ENCODE measurements at places on chromosomes 2 and 18. TPM values are rescaled to one million over a fixed set of nuclear protein-coding genes. Genes with fewer than 3 reads are reported as not detected.
A peak's percentile ranks its signal among the peaks of the same experiment; 100 is the strongest.

The GGCX gene
- total RNA-seq, result 58.2 TPM

DNA sequence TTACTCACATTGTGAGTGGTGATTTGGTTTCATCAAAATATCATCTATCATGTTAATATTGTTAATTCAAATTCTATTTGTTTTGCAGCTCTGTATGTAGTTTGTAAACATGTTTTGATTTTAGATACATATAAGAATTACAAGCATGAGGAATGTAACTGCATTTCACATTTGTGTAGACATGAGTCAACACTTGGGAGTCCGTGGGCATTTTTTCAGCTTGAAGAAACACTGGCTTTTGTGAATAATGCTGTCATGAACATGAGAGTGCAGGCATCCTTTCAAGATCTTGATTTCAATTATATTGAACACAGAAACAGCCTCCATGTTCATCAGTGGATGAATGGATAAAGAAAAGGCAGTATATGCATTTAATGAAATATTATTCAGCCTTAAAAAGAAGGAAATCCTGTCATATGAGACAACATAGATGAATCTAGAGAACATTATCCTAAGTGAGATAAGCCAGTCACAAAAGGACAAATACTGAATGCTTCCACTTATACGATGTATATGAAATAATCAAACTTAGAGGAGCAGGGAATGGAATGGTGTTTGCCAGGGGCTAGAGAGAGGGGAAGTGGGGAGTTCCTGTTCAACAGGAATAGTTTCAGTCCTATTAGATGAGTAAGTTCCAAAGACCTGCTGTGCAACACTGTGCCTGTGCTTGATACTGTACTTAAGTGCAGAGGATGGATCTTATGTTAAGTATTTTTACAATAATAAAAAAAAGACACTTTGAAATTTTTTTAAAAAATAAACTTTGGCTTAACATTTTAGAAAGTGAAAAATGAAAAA, 194.9 kb downstream of the LRATD1 start:
- H3K36me3 ChIP-seq, result no peaks in the 10 kb centered on the region
- H3K4me1 ChIP-seq, result no peaks in the 10 kb centered on the region
- no peak overlapping the region for H3K27ac ChIP-seq
- no peak for DNase-seq
- no peak overlapping the region for H3K4me3 ChIP-seq
- H3K27me3 ChIP-seq, result no peaks in the 10 kb centered on the region

- no peaks in the 10 kb centered on the region for H3K27me3 ChIP-seq
- H3K4me3 ChIP-seq, result no peak overlapping the region
- peaks cover 6% of the 10 kb centered on the region for H3K4me1 ChIP-seq
- no peak overlapping the region for H3K27ac ChIP-seq
- H3K36me3 ChIP-seq, result no peaks in the 10 kb centered on the region
- DNase-seq, result no peak
These were observed 5.6 kb upstream of the DNMT3A start for GRCh38 chr2:25347205-25347815.

- DNase-seq, result peak; percentile 27
- no peaks in the 10 kb centered on the region for H3K27me3 ChIP-seq
- peaks cover 14% of the 10 kb centered on the region for H3K4me1 ChIP-seq
- peak overlapping the region; percentile 14 for H3K27ac ChIP-seq
These were observed 183.0 kb upstream of the REV1 start for GRCh38 chr2:99672766-99673350.

GRCh38 chr2:172162739-172163336, 60.1 kb upstream of the DLX2 start:
- no peak overlapping the region for H3K4me3 ChIP-seq
- H3K27ac ChIP-seq, result no peak overlapping the region
- H3K27me3 ChIP-seq, result peaks cover 6% of the 10 kb centered on the region
- H3K4me1 ChIP-seq, result no peaks in the 10 kb centered on the region
- no peak for DNase-seq
- no peaks in the 10 kb centered on the region for H3K36me3 ChIP-seq

GRCh38 chr18:51621113-51621863, 423.8 kb upstream of the MEX3C start:
- H3K36me3 ChIP-seq, result no peaks in the 10 kb centered on the region
- H3K4me3 ChIP-seq, result no peak overlapping the region

- DNase-seq, result no peak
- H3K4me1 ChIP-seq, result no peaks in the 10 kb centered on the region
- H3K27me3 ChIP-seq, result no peaks in the 10 kb centered on the region
These were observed 181.8 kb downstream of the SNTG2 start for GRCh38 chr2:1132328-1132969.

GRCh38 chr2:42163444-42164045, 5.6 kb upstream of the EML4 start:
- peaks cover 22% of the 10 kb centered on the region for H3K27me3 ChIP-seq
- H3K4me3 ChIP-seq, result no peak overlapping the region
- peaks cover 7% of the 10 kb centered on the region for H3K4me1 ChIP-seq
- H3K36me3 ChIP-seq, result peaks cover 2% of the 10 kb centered on the region
